ENCODE measurements at places on chromosomes 11 and 22. TPM values are rescaled to one million over a fixed set of nuclear protein-coding genes. Genes with fewer than 3 reads are reported as not detected.

IGLL1 gene
- 3.4 TPM for total RNA-seq

SLC5A12 gene
- not detected for total RNA-seq

PARVA gene
- not detected for total RNA-seq

KRTAP5-11 gene
- not detected for total RNA-seq

TMEM86A gene
- 1.1 TPM for total RNA-seq

ACRV1 gene
- not detected for total RNA-seq

SPON1 gene
- 1.1 TPM for total RNA-seq

MMP10 gene
- not detected for total RNA-seq

IRAG1 gene
- not detected for total RNA-seq

KMT5B gene
- 26.1 TPM for total RNA-seq

IL18 gene
- total RNA-seq, result 1.4 TPM

PAFAH1B2 gene
- total RNA-seq, result 58.4 TPM

CSKMT gene
- total RNA-seq, result 21.3 TPM

Measured in T-helper 2 cell treated with Interferon-gamma antibody and Interleukin-4, amounts not matched to agents 100 ng/mL and 5 ng/mL, for 36 hours (primary cell).